ENCODE measurements at places on chromosomes 6 and 20.
A peak's percentile ranks its signal among the peaks of the same experiment; 100 is the strongest.

DNA sequence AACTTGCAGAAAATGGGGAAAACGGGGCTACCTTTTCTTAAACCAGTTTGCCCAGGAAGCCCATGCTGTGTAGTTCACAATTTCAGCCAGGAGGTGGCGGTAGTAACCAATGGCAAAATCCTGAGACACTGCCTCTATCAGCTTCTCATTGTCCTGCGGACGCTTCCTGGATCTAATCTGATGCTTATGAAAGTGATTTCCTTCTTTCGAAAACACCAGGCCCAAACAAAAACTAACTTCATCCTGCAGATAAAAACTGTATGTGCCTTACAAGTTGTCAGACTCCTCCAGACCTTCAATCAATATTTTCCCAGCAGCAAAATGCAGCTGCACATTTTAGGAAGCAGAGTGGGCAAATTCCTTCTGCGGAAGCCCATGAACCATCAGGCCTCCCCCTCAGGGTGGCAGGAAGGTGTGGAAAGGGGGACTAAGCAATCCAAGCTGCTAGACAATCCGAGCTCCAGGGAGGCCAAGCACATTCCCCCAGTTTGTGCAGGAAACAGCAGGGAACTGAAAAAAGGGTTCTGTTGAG, 88.5 kb downstream of the LY86 start:
- peak; percentile 47 for DNase-seq

GRCh38 chr20:38123021-38123587, 42.0 kb downstream of the TGM2 start:
- no peak for DNase-seq

DNA sequence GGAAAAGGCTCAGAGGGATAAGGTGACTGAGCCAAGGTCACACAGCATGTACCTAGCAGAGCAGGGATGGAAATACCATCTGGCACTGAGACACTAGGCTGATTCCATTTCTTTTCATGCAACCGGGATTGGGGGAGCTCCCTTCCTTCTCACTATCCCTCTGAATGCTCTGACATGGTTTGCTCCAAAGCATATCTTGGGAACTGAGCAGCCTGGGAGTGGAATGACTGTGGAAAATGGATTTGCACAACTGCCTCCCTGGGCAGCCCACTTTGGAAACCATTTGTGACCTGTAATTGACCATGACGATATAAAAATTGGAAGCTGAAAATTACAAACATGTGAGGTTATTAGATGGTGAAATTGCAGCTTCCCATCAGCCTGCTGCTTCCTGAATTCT, 309.0 kb upstream of the CHD6 start:
- DNase-seq: no peak

DNA sequence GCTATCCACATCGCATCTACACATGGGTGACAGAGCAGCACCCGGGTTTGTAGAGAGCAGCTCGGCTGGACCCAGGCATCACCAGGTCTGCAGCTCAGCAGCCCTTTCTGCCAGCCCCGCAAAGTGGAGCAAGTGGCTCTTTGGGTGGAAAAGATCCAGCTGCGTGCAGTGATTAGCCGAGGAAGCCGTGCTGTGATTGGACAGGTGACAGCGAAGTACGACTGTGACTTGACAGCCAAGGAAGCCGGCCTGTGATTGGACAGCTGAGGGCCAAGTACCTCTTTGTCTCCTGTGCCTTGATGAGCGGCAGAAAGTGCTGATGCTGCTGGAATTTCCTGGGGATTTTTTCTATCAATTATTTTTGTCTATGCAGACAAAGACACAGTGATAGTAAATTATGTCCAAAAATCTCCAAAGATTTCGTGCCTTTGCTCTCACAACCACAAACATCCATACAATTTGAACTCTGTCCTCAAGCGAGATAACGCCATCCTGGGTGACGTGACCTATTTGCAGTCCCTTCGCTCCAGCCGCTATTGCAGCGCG, 62.3 kb upstream of the GPR31 start:
- no peak for DNase-seq

DNA sequence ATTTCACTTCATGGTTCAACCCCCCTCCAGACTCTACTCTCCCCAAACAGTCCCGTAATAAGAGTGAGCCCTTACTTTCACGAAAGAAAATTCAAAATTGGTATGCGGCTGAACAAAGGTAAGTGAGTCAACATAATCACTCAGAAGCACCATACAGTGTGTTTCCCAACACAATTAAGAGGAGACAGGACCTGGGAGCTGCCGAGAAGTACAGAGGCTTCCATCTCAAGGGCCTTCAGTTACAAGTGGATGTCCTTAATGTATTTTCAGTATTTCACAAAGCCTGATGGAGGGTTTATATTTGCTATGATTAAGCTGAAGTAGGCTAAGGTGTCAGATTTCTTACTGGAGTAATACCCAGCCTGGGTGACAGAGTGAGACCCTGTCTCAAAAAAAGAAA, 51.1 kb downstream of the MYO6 start:
- DNase-seq: peak; percentile 43

GRCh38 chr20:44271915-44272663, 25.0 kb downstream of the GDAP1L1 start:
- DNase-seq: no peak

DNA sequence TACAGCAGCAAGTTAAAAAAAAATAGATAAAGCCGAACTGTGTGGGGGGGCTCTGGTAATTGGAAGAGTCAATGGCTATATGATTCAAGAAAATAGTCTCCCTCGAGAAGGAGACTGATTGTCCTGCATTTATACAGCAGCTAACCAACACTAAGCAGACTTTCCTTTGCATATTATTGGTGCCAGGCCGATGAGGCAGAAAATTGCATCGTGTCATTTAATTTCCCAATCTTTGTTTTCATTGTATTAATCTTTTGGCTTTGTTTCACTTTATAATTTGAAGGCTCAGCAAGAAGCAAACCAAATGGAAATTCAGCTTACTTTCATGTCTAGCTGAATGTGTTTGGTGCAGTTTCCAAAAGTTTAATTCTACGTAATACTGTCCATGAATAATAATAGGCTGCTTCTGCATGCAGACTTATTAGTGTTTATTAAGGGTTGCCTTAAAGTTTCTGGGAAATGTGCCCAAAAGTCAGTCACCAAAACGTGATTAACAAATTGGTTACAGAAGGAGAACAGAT, 258.5 kb downstream of the HACE1 start:
- no peak for DNase-seq
